ENCODE measurements at places on chromosomes 11 and 22. TPM values are rescaled to one million over a fixed set of nuclear protein-coding genes. Genes with fewer than 3 reads are reported as not detected.

SYNGR1 gene
- total RNA-seq: 41.1 TPM

DUSP8 gene
- 36.9 TPM for total RNA-seq

TRIM64C gene
- not detected for total RNA-seq

TSGA10IP gene
- total RNA-seq: not detected

GLYATL2 gene
- 0.27 TPM for total RNA-seq

ABTB2 gene
- total RNA-seq: 27.9 TPM

RASSF10 gene
- 0.08 TPM for total RNA-seq

ZBED4 gene
- 6.2 TPM for total RNA-seq

SIAE gene
- 42.5 TPM for total RNA-seq

WT1 gene
- 2.3 TPM for total RNA-seq

MUC5B gene
- not detected for total RNA-seq

WBP2NL gene
- 0.73 TPM for total RNA-seq

C11orf87 gene
- total RNA-seq: 0.03 TPM

CCDC15 gene
- 0.24 TPM for total RNA-seq

TMPRSS6 gene
- not detected for total RNA-seq

ZNF280A gene
- total RNA-seq: not detected

GAL3ST1 gene
- total RNA-seq: 0.32 TPM

MMP12 gene
- not detected for total RNA-seq

OR8D1 gene
- not detected for total RNA-seq

KIF18A gene
- 0.27 TPM for total RNA-seq

MYO7A gene
- 3.0 TPM for total RNA-seq

All from cardiac septum (tissue), 1 donor.